ENCODE measurements at places on chromosomes 16 and 17. TPM values are rescaled to one million over a fixed set of nuclear protein-coding genes. Genes with fewer than 3 reads are reported as not detected.

CCL13 gene
- total RNA-seq, result not detected

SLC38A8 gene
- not detected for total RNA-seq

GCGR gene
- not detected for total RNA-seq

SLC25A10 gene
- 17.2 TPM for total RNA-seq

ARHGDIG gene
- 0.93 TPM for total RNA-seq

KPNB1 gene
- 508 TPM for total RNA-seq

ASPHD1 gene
- 0.88 TPM for total RNA-seq

FSCN2 gene
- 0.58 TPM for total RNA-seq

SLFN12L gene
- total RNA-seq, result not detected

DNAAF8 gene
- total RNA-seq, result 1.0 TPM

SLC16A11 gene
- 0.53 TPM for total RNA-seq

CNP gene
- 84.9 TPM for total RNA-seq

CMTM2 gene
- total RNA-seq, result not detected

C16orf92 gene
- total RNA-seq, result not detected

ACSM2A gene
- total RNA-seq, result not detected

MSRB1 gene
- total RNA-seq, result 20.7 TPM

WNK4 gene
- 1.9 TPM for total RNA-seq

SKAP1 gene
- total RNA-seq, result 0.51 TPM

DHX58 gene
- 6.4 TPM for total RNA-seq

ANKRD13B gene
- 22.8 TPM for total RNA-seq

CIITA gene
- 0.14 TPM for total RNA-seq

ZP2 gene
- not detected for total RNA-seq

PIK3R5 gene
- total RNA-seq, result not detected

MNT gene
- 21.6 TPM for total RNA-seq

SLC4A1 gene
- total RNA-seq, result not detected

ZACN gene
- not detected for total RNA-seq

NECAB2 gene
- total RNA-seq, result 0.31 TPM

TBC1D3L gene
- total RNA-seq, result 4.6 TPM

COL1A1 gene
- total RNA-seq, result 0.07 TPM

SULT1A3 gene
- total RNA-seq, result 12.2 TPM

NT5M gene
- 3.0 TPM for total RNA-seq

EXOC7 gene
- 122 TPM for total RNA-seq

C1QTNF1 gene
- 4.0 TPM for total RNA-seq

RAB26 gene
- 0.91 TPM for total RNA-seq

MAP2K6 gene
- total RNA-seq, result 11.4 TPM

GAS7 gene
- not detected for total RNA-seq

B4GALNT2 gene
- total RNA-seq, result 0.14 TPM

TNFRSF13B gene
- total RNA-seq, result not detected

C16orf96 gene
- not detected for total RNA-seq

GRIN2A gene
- total RNA-seq, result not detected

EIF1 gene
- total RNA-seq, result 839 TPM

TLE7 gene
- not detected for total RNA-seq

NPIPA5 gene
- total RNA-seq, result 11.3 TPM

SSTR5 gene
- total RNA-seq, result 0.24 TPM

RPRML gene
- not detected for total RNA-seq

TP53TG3 gene
- total RNA-seq, result not detected

CYB5B gene
- 169 TPM for total RNA-seq

MT1M gene
- total RNA-seq, result 1.8 TPM

TNFAIP1 gene
- 79.5 TPM for total RNA-seq

PROCA1 gene
- 2.1 TPM for total RNA-seq

All from endothelial cell of umbilical vein (primary cell).